ENCODE measurements at places on chromosomes 3 and 15.

DNA sequence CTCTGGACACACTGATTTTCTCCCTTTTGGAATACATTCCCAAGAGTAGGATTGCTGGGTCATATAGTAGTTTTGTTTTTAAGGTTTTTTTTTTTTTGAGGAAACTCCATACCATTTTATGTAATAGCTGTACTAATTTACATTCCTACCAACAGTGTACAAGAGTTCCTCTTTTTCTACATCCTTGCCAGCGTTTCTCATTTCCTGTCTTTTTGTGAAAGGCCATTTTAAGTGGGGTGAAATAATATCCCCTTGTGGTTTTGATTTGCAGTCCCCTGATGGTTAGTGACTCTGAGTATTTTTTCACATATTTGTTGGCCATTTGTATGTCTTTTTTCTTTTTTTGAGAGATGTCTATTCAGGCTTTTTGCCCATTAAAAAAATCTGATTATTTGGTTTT, 1205.5 kb downstream of the ROBO1 start:
- DNase-seq, result no peak

- no peak for DNase-seq
These were observed 91.3 kb downstream of the SUCNR1 start for GRCh38 chr3:151964743-151965142.

GRCh38 chr15:78037328-78037727, 40.2 kb downstream of the TBC1D2B start:
- no peak for DNase-seq

GRCh38 chr3:140164922-140165590, 230.1 kb downstream of the CLSTN2 start:
- DNase-seq, result no peak

Data from activated CD4-positive, CD25-positive, alpha-beta regulatory T cell treated with anti-CD3 and anti-CD28 coated beads, Interleukin-2, amount 50 U/mL, for 72 hours (primary cell).